ENCODE measurements at places on chromosomes 2 and 18.

DNA sequence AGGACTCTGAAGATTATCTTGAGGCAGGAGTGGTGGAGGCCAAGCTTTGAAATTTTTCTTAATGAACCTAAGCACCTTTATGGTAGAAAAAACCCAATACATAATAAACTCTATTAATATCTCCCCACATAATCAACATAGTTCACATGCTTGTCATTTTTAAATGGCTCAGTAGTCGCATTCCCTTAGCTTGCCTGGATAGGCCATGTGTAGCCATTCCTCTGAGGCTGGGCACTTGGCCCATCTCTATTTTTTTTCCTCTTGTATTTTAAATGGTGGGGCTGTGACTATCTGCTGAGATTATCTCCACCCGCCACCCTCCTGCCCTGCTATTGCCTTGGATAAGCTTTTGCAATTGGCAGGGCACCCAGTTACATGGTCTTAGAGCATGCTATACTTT lies 143.1 kb downstream of the FHOD3 start:
- peak; percentile 72 for DNase-seq

DNA sequence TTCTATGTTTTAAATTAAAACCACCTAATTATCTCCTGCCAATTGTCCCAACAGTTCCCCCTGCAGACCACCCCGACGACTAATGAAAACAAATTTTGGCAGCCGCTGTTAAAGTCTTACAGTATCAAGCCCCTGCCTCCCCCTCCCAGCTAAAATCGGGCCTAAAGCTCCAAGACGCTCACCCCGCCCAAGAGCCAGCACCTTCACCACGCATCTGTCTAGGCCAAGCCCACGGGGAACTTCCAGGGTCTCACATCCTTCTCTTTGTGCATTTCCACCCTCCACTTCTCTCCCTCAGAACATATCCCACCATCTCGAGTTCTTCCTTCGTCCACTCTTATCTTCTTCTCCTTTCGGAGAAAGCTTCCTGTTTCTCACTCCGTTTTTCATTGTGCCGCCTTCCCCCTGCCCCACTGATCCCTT lies 445 bp downstream of the PRPF40A start:
- DNase-seq, result peak; percentile 30

GRCh38 chr2:24576617-24577016 lies 85.6 kb downstream of the NCOA1 start:
- no peak for DNase-seq

GRCh38 chr2:210224941-210225672 lies at the start of gene ACADL:
ACADL (minus strand) TSS chr2:210225447; CDS start chr2:210225263, 184 bp downstream.
- DNase-seq, result peak; percentile 9

GRCh38 chr2:139020287-139020686 lies 240.1 kb upstream of the NXPH2 start:
- DNase-seq, result no peak

- no peak for DNase-seq
These were observed 61.2 kb downstream of the NGEF start for GRCh38 chr2:232951891-232952290.

GRCh38 chr2:101831351-101831865 lies 133.9 kb downstream of the MAP4K4 start:
- DNase-seq, result peak; percentile 58

DNA sequence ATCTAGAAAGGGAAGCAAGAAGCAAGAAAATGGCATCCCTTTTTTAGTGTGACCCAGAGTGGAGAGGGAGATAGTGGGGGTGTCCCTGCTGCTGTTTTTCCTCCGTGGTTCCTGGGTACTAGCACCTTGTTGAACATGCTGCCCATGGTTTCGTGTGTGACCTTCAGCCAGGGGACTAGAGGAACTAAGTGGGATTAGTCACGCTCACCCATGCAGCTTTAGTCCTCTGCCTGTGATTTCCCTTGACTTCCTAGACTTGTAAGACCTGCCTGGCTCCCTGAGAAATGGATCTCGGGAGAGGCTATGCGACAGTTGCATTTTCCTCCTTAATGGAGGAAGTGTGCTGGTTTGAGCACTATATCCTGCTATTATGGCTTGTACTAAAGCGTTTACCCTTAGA lies 471.4 kb downstream of the DCDC2C start:
- DNase-seq, result no peak

DNA sequence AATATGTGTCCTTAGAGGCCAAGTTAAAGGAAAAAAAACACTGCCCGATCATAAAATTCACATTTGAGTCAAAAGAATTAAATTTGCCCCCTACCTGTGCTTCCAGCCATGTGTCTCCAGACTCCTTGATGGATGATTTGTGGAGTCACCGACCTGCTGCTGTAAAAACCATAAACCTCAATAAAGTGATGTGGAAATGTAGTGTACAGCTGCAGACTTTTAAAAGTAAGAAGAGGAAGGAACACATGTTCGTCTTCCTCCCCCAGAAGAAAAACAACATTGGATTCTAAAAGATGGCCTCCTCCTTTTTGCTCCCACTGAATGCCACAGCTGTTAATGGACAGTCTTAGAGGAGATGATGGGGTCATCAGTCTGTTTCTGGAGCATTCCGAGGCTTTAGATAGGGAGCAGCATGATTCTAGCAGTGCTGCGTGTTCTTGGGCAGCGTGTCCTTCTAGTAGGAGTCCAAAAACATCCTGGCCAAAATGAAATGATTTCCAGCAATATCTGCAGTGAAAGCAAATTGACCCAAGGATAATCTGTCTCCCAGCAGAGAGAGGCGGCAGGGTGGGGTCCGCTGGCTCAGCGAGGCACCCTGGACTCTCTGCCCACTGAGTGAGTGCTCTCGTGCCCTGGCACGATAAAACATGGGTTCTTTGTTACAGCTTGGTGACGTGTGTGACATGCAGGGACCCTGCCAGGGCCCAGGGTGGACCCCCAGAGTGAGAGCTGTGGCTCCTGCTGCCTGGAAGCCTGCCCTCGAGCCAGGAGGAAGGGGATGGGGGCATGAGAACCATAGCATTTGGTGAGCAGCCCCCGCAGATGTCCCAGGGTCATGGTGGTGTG lies 196.1 kb downstream of the FAM210A start:
- no peak for DNase-seq

DNA sequence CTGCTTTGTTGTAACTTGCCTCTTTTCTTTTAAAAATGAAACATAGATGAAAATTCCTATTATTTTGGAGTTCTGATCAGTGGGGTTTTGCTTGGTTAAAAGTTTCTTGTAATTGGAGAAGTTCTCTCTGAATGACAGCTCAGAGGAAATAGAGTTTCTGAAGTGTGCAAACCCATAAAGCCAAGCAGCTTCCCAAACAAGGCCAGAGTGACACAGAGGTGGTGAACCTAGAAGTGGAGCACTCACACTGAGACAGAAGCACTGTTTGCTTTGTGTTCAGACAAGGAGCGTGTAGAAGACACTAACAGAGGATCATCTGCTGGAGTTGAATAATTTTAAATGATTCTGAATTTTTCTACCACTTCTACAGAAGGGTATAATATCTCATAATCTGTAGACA lies 49.2 kb downstream of the FBXO48 start:
- DNase-seq, result no peak

DNA sequence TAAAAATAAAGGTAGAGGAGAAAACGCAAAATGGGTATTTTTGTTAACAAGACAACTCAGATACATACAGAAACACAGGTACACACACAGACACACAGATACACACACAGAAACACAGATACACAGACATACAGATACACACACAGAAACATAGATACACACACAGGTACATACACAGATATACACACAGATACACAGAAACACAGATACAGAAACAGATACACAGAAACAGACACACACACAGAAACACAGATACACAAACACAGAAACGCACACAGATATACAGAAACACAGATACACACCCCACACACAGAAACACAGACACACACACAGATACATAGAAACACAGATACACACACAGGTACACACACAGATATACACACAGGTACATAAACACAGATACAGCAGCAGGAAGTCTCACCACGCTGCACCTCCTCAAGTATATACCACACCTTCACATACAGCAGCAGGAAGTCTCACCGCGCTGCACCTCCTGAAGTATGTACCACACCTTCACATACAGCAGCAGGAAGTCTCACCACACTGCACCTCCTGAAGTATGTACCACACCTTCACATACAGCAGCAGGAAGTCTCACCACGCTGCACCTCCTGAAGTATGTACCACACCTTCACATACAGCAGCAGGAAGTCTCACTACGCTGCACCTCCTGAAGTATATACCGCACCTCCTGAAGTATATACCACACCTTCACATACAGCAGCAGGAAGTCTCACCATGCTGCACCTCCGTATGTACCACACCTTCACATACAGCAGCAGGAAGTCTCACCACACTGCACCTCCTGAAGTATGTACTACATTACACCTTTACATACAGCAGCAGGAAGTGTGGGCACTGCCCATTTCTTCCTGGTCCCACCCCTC lies 250.5 kb downstream of the HDAC4 start:
- DNase-seq, result no peak

DNA sequence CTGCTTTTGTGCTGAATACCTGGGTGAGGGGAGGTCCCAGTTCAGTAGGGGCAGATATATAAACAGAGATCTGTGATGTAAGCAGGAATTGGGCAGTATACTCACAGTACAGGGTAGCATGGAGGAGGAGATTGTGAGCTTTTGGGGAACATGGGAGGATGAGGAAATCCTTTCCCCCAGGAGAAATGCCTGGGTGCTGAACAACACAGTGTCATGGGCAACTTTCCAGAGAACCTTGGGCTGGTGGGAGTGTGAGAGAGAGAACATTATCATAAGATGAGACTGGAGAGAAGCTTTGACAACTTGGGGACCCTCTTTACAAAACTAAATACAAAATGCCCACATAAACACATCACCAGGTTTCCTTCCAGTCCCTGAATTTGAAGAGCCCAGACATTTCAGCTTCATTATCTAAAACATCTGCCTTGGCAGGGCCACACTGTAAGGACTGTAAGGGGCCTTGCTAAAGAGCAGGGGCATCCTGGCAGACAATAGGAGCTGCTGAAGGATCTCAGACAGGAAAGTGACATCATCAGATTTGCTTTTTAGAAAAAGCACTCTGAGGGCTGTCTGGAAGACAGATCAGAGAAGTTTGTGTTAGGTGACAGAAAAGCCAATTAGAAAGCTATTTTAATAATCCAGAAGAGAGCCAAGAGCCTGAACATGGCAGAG lies 303.1 kb upstream of the FBXO11 start:
- DNase-seq, result peak; percentile 5

- no peak for DNase-seq
These were observed 60.9 kb downstream of the CPS1 start for GRCh38 chr2:210617318-210617717.

DNA sequence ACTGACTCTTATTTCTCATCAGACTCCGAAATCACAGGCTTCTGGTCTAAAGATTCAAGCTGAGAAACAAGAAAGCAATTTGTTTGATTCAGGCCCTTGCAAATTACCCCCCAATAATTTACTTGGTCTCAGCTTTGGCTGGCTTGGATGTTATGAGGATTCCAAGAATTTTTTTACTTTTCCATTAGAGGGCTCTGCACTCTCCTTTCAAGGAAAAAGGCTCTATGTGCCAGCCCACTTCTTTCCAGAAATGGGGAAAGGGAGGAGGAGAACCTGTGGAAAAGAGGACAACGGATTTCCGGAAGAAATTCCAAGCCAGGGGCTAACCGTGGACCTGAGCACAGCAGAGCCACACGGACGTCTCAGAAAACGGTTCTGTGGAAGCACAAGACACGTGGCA lies 44.4 kb downstream of the BCL11A start:
- DNase-seq, result no peak

- no peak for DNase-seq
These were observed 22.0 kb downstream of the ZNF804A start for GRCh38 chr2:184620367-184620766.

DNA sequence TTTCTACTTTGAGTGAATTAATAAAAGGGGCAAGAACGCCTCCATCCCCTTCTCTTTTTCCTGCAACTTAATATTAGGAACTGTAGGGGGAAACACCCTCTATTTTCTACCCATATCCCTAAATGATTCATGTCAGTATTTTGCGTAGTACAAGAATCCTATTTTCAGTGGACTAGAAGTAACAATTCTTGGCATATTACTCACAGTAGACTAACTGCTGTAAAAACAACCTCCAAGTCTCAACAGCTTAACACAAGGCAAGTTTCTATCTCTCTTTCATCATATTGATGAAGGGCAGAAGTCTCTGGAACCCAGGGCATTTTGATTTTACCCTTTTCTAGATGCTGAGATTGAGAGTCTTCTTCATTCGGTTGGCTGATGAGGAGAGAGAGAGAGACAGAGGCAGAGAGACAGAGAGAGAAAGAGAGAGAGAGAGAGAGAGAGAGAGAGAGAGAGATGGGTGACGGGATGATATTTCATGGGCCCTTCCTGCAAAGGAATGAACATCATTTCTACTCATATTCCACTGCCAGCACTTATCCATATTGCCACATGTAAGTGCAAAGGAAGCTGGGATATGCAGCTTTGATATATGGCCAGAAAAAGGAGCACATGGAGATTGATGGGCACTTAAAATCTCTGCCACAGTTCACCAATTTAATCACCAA lies 481.6 kb downstream of the LPIN1 start:
- peak; percentile 30 for DNase-seq

DNA sequence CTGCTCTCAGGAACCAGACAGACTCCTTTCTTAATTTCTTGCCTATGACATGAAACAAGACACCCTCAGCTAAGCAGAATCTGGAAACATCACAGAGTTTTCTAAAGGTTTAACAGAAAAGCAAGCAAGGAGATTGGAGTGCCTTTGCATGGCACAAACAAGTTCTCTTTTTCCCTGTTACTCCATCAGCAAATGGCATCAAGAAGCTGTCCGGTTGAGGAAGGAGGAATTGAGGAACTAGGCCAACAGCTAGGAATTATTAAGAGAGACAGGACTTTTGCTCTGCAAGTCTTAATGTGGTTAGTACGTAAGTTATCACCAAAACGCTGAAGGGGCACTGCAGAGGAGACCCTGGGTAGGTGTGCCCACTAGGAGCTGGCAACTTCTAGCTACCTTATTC lies 53.2 kb downstream of the NEB start:
- DNase-seq, result no peak

GRCh38 chr18:75582406-75582821 lies 154.9 kb upstream of the SMIM21 start:
- no peak for DNase-seq

DNA sequence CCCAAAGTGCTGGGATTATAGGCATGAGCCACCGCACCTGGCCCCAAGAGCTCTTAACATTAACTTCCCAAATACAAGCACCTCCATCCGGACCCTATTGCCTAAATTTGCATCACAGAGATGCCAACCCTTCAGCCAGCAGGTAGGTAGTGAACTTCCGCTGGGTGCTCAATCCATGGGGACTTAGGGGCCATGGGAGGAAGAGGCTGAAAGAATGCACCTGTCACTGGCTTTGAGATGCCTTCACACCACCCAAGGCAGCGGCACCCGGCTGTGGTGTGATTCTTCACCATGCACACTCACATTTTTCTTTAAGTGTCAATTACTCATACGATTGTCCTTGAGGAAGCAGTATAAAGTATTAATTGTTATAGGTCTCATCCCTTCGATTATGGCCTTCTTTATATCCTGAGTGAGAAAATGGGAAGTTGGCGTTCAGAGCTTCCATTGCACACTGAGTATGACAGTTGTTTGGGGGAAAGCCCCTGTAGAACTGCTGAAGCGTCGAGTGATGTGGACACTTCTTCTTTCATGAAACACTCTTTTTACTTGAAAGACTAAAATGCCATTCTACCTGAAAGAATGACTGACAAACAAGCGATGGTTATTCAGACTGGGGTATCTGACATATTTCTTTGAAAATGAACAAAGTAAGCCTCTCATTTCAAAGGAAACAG lies 51.8 kb upstream of the BIN1 start:
- no peak for DNase-seq

- no peak for DNase-seq
These were observed 17.5 kb upstream of the LONRF2 start for GRCh38 chr2:100339823-100340222.

GRCh38 chr18:53375621-53376020 lies 848.8 kb downstream of the MBD2 start:
- peak; percentile 34 for DNase-seq

- DNase-seq, result no peak
These were observed 227.3 kb downstream of the ZBTB7C start for GRCh38 chr18:48181857-48182256.
